ENCODE measurements at places on chromosomes 11 and 22. TPM values are rescaled to one million over a fixed set of nuclear protein-coding genes. Genes with fewer than 3 reads are reported as not detected.

DNA sequence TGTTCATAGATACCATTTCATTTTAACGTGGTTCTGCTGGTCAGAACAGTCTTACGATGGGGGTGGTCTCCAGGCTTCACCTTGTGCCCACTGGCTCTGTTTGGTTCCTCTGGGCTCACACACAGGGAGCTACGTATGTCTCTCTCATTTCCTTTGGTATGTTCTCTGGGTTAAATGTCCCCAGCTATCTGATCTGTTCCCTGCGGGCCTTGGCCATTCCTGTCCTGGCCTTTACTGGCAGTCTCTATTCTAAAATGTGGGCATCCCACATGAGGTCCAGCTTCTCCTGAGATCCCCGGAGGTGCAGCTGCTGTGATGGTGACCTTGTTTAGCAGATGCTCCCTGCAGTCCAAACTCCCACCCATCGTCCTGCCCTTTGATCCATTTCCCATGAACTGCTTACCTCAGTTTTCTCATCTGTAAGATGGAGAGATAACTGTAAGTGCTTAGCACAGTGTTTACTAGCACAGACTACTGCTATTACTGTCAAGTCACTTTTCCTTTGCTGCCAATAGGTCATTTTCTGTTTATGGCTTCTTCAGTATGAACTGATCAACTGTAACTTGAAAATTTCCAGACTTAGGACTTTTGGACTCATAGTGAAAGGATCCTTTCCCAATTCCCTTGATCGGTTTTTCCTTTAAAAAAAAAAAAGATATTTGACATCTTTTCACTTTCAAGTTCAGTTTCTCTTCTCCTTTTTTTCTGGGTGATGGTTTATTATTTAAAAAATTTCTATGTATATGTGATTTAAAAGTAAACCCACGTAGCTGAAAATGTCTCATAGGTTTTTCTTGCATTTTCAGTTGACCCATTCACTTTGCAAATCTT is 92.9 kb downstream of the PTPRJ start:
- DNase-seq: no peak
- no peaks in the 10 kb centered on the region for H3K36me3 ChIP-seq
- no peaks in the 10 kb centered on the region for H3K27me3 ChIP-seq
- H3K4me1 ChIP-seq: no peaks in the 10 kb centered on the region
- no peak overlapping the region for H3K27ac ChIP-seq
- H3K4me3 ChIP-seq: no peak overlapping the region

DNA sequence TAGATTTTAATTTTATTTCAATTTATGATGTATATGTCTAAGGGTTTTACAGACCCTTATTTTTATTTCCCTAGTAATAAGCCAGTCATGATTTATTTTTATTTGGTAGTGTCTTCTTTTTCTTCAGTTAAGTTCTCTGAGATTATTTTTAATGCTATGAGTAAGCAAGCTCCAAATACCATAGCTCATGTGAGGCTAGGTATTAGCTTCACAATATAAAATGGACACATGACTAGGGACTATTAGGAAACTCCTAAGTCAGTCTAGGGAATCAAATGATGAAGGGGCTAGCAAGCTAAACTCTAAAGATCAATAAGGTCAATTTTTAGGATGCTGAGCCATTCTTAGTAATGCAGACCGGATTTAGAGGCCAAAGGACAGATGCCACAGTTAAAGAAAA is 45.9 kb downstream of the CKAP5 start:
- H3K27ac ChIP-seq: no peak overlapping the region
- H3K4me1 ChIP-seq: peaks cover 6% of the 10 kb centered on the region
- H3K36me3 ChIP-seq: peaks cover 43% of the 10 kb centered on the region

DNA sequence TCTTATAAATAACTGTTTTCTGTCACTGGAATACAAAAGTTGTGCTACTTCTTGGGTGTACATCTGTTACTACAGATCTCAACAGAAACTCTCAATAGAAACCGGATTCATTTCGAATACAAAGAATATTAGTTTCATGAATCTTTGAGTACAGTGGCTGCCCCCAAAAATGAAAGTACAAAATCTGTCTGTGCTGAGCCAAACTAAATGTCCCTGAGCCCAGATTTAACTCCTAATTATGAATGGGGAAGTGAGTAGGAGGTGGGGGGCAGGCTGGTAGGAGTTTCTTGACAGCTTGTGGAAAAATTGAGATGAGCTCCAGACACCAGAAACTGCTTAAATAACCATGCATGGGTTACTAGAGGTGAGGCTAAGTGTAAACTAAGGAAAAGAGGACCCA is 41.6 kb downstream of the PITPNB start:
- no peak overlapping the region for H3K27ac ChIP-seq
- no peaks in the 10 kb centered on the region for H3K27me3 ChIP-seq
- H3K4me1 ChIP-seq: peaks cover 82% of the 10 kb centered on the region
- no peak for DNase-seq
- no peak overlapping the region for H3K4me3 ChIP-seq

- no peaks in the 10 kb centered on the region for H3K27me3 ChIP-seq
- DNase-seq: no peak
- H3K27ac ChIP-seq: no peak overlapping the region
- H3K4me1 ChIP-seq: peaks cover 32% of the 10 kb centered on the region
These were observed 1.8 kb upstream of the TBC1D10A start for GRCh38 chr22:30328466-30329049.

GRCh38 chr22:34534101-34534500 is 531.9 kb upstream of the ISX start:
- DNase-seq: no peak
- no peaks in the 10 kb centered on the region for H3K36me3 ChIP-seq
- no peaks in the 10 kb centered on the region for H3K27me3 ChIP-seq
- no peak overlapping the region for H3K27ac ChIP-seq
- H3K4me1 ChIP-seq: no peaks in the 10 kb centered on the region

DNA sequence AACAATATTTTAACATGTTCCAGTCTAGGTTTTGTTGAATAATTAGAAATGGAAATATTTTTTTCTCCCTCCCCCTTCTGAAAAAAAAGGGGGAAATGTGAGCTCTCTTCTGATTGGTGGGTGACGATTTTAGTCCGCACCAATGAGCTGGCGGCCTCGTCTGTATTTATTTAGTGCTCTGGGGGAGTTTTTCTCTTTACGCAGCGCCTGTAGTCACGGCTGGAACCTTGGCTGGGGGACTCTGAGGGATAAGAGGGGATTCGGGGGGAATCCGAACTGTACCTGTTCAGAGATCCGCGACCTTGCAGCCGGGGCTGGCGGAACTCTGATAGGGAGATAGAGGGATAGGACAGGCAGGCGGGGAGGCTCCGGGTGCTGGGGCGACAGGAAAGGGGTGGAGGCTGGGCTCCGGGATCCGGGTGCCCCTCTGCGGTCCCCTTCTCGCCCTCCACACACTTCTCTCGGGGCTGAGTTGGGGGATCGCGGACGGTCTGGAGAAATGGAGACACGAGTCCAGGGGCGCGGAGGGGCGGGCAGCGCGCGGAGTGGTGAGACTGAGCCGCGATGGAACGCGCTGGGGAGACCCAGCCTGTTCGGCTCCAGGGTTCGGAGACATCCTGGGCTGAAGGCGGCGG is 99.7 kb upstream of the HSD17B12 start:
- no peak overlapping the region for H3K27ac ChIP-seq
- H3K4me3 ChIP-seq: peak overlapping the region; percentile 37
- H3K4me1 ChIP-seq: no peaks in the 10 kb centered on the region
- DNase-seq: no peak
- H3K36me3 ChIP-seq: no peaks in the 10 kb centered on the region
- H3K27me3 ChIP-seq: peaks cover 35% of the 10 kb centered on the region

DNA sequence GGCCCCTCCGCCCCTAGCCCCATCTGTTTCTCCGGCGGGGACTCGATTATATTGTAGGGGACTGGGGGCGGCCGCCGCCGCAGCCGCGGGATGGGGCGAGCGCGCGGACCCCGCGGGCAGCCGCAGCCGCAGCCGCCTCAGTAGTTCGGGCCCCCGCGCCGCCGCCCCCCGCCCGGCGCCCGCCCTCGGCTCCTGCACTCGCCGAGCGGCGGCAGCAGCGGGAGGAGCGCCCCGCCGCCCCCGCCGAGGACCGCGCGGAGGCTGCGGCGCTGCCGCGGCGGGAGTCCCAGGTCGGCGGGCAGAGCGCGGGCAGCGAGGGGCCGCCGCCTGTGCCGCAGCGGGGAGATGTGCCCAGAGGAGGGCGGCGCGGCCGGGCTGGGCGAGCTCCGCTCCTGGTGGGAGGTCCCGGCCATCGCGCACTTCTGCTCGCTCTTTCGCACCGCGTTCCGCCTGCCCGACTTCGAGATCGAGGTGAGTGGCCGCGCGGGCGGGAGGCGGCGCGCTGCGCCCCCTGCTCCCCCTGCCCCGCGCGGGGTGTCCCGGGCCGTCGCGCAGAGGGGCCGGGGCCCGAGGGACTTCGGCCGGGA is at the start of gene CECR2:
Gene CECR2, plus strand, starts transcription at position 22 of the 587 bp plus-strand sequence. Its CDS starts 324 bp downstream, at position 346.
- H3K27me3 ChIP-seq: no peaks in the 10 kb centered on the region
- no peak for DNase-seq
- H3K27ac ChIP-seq: peak within 1 kb of the TSS; percentile 87
- H3K4me1 ChIP-seq: no peaks in the 10 kb centered on the region

GRCh38 chr11:10413268-10413667 is 41.8 kb upstream of the AMPD3 start:
- no peak overlapping the region for H3K27ac ChIP-seq
- H3K36me3 ChIP-seq: no peaks in the 10 kb centered on the region
- no peaks in the 10 kb centered on the region for H3K4me1 ChIP-seq
- DNase-seq: peak; percentile 58
- H3K27me3 ChIP-seq: no peaks in the 10 kb centered on the region
- no peak overlapping the region for H3K4me3 ChIP-seq

- peaks cover 8% of the 10 kb centered on the region for H3K36me3 ChIP-seq
- H3K27me3 ChIP-seq: no peaks in the 10 kb centered on the region
- H3K4me1 ChIP-seq: peaks cover 77% of the 10 kb centered on the region
- H3K27ac ChIP-seq: no peak overlapping the region
- DNase-seq: no peak
- no peak overlapping the region for H3K4me3 ChIP-seq
These were observed 3.6 kb downstream of the CLCF1 start for GRCh38 chr11:67369801-67370284.

DNA sequence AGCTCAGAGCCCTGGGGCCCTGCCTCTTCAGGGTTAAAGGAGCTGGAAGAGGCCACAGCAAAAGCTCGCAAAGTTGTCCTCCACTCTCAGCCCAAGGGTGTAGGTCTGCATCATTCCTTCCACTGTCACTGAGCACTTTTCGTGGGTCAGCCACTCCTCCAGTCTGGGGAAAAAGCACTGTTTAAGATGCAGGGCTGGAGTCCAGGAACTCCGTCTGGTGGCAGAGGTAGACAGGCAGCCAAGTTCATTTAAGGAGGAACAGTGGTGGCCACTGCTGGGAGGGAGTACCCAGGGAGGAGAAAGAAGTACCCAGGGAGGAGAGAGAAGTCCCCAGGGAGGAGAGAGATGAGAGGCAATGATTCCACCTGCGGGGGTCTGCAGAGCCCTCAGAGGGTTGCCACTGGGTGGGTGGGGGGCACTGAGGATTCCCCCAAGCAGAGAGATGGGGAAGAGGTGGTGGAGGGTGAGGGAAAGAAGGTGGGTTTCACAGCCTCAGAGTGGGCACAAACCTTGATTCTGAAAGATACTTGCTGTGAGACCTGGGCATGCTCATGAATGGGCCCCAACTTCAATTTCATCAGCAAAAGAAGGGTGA is 70.0 kb upstream of the B3GAT1 start:
- no peaks in the 10 kb centered on the region for H3K4me1 ChIP-seq
- no peak overlapping the region for H3K27ac ChIP-seq

GRCh38 chr11:12092714-12093113 is 17.7 kb upstream of the MICAL2 start:
- H3K36me3 ChIP-seq: no peaks in the 10 kb centered on the region
- no peak overlapping the region for H3K4me3 ChIP-seq
- no peaks in the 10 kb centered on the region for H3K27me3 ChIP-seq

- peak overlapping the region; percentile 98 for H3K27ac ChIP-seq
- DNase-seq: no peak
- H3K4me3 ChIP-seq: peak overlapping the region; percentile 92
- H3K36me3 ChIP-seq: no peaks in the 10 kb centered on the region
- no peaks in the 10 kb centered on the region for H3K27me3 ChIP-seq
These were observed 1.2 kb downstream of the CAPRIN1 start for GRCh38 chr11:34052608-34053160.

DNA sequence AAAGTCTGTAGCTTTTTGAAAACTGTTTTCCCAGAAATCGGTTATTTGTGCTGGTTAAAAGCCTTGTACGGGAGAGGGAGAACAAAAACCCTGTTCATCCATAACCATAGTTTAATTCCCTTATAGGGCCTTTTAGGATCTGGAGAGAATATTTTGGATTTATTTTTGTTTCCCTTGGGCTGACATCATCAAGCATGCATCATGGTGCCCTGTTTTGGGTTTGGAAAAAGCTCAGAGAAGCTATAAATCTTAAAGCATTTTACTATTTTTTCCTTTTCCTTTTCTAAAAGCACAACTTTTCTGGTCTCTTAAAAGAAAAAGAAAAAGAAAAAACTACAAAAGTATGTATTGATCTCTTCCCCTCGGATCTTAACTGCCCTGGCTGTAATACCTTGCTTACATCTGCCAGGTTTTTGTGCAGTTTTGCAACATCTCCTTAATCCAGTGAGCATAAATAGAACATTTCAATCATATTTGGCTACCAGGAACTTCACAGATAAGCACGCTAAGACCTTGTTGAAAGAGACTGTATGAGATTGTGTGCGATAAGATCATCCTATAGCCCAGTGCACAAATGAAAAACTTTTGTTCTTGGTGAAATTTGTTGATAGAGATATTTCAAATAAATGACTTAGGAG is 88.0 kb downstream of the ZBTB16 start:
- H3K4me3 ChIP-seq: no peak overlapping the region
- peak overlapping the region; percentile 52 for H3K27ac ChIP-seq
- H3K27me3 ChIP-seq: no peaks in the 10 kb centered on the region
- peaks cover 98% of the 10 kb centered on the region for H3K4me1 ChIP-seq
- peaks cover 10% of the 10 kb centered on the region for H3K36me3 ChIP-seq

DNA sequence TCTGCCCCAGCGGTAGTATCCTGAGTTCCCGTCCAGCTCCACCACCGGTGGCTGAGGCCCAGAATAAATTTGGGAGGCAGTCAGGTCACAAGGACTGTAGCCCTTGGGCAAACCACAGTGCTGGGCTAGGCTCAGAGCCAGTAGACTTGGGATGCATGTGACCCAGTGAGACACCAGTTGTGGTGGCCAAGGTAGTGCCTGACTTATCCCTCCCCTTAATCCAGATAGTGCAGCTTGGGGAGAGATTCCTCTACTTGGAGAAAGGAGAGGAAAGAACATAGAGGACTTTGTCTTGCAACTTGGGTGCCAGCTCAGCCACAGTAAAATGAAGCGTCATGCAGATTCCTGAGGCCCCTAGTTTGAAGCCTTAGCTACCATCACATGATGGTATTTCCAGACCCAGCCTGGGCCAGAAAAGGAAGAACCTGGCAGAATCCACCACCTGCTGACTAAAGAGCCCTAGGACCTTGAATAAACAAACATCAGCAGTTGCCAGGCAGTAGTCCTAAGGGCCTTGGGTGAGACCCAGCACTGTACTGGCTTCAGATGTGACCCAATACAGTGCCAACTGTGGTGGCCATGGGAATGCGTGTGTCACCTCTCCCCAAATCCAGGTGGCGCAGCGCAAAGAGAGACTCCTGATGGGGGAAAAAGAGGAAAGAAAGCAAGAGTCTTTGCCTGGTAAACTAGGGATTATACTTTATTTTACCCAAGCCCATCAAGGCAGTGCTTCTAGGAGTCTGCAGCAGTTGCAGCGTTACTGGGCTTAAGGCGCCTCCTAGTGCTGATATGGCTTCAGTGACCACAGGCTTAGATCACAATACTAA is 17.0 kb upstream of the DDX10 start:
- no peaks in the 10 kb centered on the region for H3K27me3 ChIP-seq
- no peak overlapping the region for H3K4me3 ChIP-seq
- H3K27ac ChIP-seq: peak overlapping the region; percentile 71
- H3K36me3 ChIP-seq: no peaks in the 10 kb centered on the region

OR51B2 gene
- not detected for total RNA-seq

RIMBP3B gene
- not detected for total RNA-seq

TMEM191B gene
- total RNA-seq: 0.59 TPM

UBE2L6 gene
- 22.5 TPM for total RNA-seq
